RPMI7951 (cell line): ENCODE measurements at places on chromosomes 6 and 20. TPM values are rescaled to one million over a fixed set of nuclear protein-coding genes. Genes with fewer than 3 reads are reported as not detected.

Gene TRAM2
- total RNA-seq = 56.2 and 58.0 TPM in 2 replicates

Gene RIPOR2
- 0.68 and 0.72 TPM in 2 replicates for total RNA-seq

Gene RNF182
- total RNA-seq = 12.7 and 17.0 TPM in 2 replicates

Gene NRN1
- 26.8 and 32.8 TPM in 2 replicates for total RNA-seq

Gene NOX3
- total RNA-seq = not detected in 2 replicates
